ENCODE measurements at places on chromosomes 5 and 9.

GRCh38 chr5:59312223-59312622 lies 581.3 kb downstream of the PDE4D start:
- no peak for DNase-seq

GRCh38 chr5:148834689-148835088 lies 8.3 kb downstream of the ADRB2 start:
- DNase-seq, result no peak

GRCh38 chr5:154394307-154394706 lies 51.5 kb upstream of the SAP30L start:
- no peak for DNase-seq

GRCh38 chr5:135147294-135148090 lies 113.5 kb upstream of the PITX1 start:
- DNase-seq, result no peak

DNA sequence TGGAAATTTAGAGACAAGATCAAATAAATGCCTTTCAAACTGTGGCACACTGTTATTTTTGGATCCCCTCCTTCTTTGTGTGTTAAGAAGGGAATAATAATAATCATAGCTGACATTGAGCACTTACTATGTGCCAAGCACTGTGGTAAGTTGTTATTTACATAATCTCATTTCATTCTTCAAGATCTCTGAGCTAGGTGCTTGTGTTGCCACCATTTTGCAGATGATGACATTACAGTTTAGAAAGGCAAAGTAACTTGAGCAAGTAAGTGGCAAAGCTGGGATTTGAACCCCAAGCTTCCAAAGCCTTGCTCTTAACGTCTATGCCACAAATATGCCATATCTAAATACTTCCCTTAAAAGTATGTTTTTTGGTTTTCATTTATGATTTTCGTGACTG lies 121.8 kb upstream of the TMEM161B start:
- DNase-seq, result no peak
